ENCODE measurements at places on chromosomes 2 and 18. TPM values are rescaled to one million over a fixed set of nuclear protein-coding genes. Genes with fewer than 3 reads are reported as not detected.

Gene GYPC
- total RNA-seq, result 133 TPM

GRCh38 chr18:25189391-25190185 is 162.4 kb downstream of the ZNF521 start:
- H3K27me3 ChIP-seq, result no peaks in the 10 kb centered on the region
- H3K4me3 ChIP-seq, result no peak overlapping the region
- no peaks in the 10 kb centered on the region for H3K4me1 ChIP-seq
- H3K36me3 ChIP-seq, result no peaks in the 10 kb centered on the region

Gene PIK3C3
- 59.8 TPM for total RNA-seq

Gene RBM44
- total RNA-seq, result 0.93 TPM

Gene SSB
- 85.4 TPM for total RNA-seq

- peaks cover 7% of the 10 kb centered on the region for H3K27me3 ChIP-seq
- no peaks in the 10 kb centered on the region for H3K36me3 ChIP-seq
- no peak overlapping the region for H3K4me3 ChIP-seq
- H3K27ac ChIP-seq, result no peak overlapping the region
- H3K4me1 ChIP-seq, result no peaks in the 10 kb centered on the region
- DNase-seq, result no peak
These were observed 597 bp upstream of the TEKT4 start for GRCh38 chr2:94870440-94871225.

DNA sequence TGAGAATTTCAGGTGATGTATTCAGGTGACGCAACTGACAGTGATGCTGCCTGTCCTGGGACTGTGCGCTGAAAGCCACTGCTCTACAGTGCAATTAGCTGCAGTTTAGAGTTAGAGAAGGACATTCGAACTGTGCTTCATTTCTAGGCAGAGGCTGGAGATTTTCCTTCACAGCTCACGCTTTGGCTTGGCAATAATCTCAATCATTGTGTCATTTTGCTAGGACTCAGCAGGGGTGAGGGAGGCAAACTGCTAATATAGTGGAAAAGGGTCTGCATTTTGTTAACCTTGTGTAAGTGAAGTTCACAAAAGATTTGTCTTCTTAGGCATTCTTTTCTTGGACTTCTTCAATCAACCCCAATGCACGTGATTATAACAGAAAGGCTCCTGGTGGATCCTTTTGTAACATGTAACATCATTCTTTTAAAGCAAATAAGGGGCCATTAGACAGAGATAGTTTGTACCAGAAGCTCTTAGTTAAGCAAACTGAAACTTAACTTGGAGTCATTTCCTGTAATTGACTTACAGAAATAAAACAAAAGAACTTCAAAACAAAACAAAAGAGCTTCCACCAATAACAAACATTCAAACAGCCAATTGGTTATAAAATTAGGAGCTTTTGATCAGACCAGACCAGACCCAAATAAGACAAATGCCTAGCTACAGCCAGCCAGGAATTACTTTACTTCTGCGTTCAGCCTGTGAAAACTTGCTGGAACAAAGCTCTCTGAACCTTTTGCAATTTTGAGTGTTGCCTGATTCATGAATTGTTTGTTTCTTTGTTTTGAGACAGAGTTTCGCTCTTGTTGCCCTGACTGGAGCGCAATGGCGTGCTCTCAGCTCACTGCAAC is 1376.3 kb upstream of the CELF4 start:
- H3K4me1 ChIP-seq, result peaks cover 17% of the 10 kb centered on the region
- H3K27me3 ChIP-seq, result peaks cover 5% of the 10 kb centered on the region
- peaks cover 8% of the 10 kb centered on the region for H3K36me3 ChIP-seq
- H3K27ac ChIP-seq, result peak overlapping the region; percentile 79

GRCh38 chr2:15334644-15335326 is 226.3 kb downstream of the NBAS start:
- H3K27me3 ChIP-seq, result no peaks in the 10 kb centered on the region
- no peak overlapping the region for H3K4me3 ChIP-seq
- H3K36me3 ChIP-seq, result peaks cover 11% of the 10 kb centered on the region
- no peak overlapping the region for H3K27ac ChIP-seq
- peaks cover 3% of the 10 kb centered on the region for H3K4me1 ChIP-seq

DNA sequence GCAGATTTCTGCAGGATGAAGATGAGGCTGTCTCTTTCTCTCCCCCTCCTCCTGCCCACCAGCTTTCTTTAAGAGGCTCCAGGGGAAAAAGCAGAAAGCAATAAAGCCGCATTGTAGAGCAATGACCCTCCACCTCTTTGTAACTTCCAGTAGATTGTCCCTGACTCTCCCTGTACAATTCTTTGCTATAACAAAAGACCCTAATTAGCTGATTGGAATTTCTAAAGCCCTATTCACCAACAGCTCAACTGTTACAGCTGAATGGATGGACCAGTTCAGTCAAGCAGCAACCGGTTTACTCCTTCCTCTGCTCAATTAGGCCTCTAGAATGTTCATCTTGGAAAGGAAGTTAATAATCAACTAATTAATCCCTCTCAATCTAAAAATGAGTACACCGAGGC is 301.0 kb downstream of the STK39 start:
- H3K27me3 ChIP-seq, result peaks cover 2% of the 10 kb centered on the region
- no peak overlapping the region for H3K27ac ChIP-seq
- H3K36me3 ChIP-seq, result no peaks in the 10 kb centered on the region

DNA sequence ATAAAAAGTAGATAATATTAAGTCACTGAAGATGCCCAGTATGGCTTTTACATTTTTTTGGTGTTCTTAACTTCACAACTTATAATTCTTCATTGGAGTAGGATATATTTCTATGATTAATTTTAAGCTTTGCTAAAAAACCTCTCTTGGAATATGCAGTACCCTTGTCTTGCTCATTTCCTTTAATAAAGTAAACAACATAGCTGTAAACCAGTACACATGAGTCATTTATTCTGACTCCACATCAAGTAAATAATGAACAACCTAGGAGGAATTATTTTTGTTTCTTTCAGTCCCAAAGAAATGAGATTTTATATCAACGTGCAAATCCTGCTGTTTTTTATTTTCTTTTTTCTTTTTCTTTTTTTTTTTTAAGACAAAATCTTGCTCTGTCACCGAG is 869.1 kb downstream of the CNTNAP5 start:
- no peak overlapping the region for H3K27ac ChIP-seq
- H3K36me3 ChIP-seq, result no peaks in the 10 kb centered on the region
- no peak for DNase-seq
- no peaks in the 10 kb centered on the region for H3K27me3 ChIP-seq

Gene STARD6
- not detected for total RNA-seq

DNA sequence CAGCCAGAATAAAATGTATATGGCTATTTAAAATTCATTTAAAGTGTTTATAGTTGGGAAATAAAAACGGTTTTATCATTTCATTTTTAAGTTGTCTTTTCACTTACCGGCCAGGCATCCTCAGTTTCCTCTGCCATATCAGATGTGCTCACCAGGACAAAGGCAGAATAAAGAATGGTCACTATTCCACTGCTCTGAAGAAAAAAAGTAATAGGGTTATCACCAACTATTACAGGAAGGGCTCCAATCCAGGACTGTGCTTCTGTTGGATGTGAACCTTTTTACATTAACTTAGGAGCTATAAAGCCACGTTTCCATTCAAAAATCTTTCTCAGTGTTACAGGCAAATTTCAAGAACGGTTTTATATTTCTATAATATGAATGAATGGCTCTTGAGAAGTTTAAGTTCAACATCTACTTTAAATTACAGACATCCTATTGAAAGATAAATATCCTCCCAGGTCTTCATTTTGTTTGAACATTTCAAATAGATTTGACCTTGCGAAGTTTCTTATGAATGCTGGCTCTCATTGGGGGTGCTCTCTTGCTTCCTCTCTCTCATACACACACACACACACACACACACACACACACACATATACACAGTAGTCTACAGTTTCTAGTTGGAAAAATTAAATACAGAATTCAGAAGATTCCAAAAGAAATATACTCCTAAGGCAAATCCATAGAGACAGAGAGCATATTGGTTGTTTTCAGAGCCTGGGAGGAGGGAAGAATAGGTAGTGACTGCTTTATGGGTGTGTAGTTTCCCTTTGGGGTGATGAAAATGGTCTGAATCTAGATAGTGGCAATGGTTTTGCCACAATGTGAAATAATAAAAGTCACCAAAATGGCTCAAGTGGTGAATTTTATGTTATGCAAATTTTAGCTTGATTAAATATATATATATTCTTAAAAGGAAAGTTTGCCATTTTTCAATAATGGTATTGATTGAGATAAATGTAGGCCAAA is 2.9 kb upstream of the SLC40A1 start:
- H3K4me3 ChIP-seq, result no peak overlapping the region
- H3K36me3 ChIP-seq, result no peaks in the 10 kb centered on the region
- H3K27ac ChIP-seq, result no peak overlapping the region
- peaks cover 25% of the 10 kb centered on the region for H3K4me1 ChIP-seq

All from activated CD4-positive, alpha-beta memory T cell treated with anti-CD3 and anti-CD28 coated beads, Interleukin-2, amount 10 ng/mL, durations not matched to agents 7 days and 5 days (primary cell).